ENCODE measurements at places on chromosomes 1 and 21. TPM values are rescaled to one million over a fixed set of nuclear protein-coding genes. Genes with fewer than 3 reads are reported as not detected.

The NBPF10 gene
- 2.0 TPM for polyA plus RNA-seq

DNA sequence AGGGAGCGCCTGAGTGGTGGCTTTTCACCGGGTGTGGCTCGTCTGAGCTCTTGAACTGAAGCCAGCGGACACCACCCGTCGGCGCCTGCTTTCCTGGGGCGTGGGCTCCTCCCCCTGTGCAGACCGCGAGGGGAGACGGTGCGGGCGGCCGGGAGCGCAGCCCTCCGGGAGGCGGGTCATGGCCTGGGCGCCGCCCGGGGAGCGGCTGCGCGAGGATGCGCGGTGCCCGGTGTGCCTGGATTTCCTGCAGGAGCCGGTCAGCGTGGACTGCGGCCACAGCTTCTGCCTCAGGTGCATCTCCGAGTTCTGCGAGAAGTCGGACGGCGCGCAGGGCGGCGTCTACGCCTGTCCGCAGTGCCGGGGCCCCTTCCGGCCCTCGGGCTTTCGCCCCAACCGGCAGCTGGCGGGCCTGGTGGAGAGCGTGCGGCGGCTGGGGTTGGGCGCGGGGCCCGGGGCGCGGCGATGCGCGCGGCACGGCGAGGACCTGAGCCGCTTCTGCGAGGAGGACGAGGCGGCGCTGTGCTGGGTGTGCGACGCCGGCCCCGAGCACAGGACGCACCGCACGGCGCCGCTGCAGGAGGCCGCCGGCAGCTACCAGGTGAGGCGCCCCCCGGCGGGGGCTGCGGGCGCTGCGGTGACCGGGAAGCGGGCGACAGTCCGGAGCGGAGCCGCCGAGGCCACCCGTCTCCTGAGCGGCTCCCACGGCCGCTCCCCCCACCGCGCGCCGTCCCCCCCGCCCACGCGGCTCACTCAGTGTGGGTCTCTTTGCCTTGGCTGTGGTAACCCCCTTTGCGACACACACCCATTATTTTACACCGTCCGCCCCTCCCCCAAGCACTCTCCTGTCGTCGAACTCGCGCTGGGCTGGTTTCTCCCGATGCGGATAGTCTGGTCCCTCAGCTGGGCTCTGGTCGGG is at the start of gene TRIM58:
TRIM58 (plus strand) TSS at position 119 of the 916 bp plus-strand sequence; CDS start at position 179, 60 bp downstream.
- no peak for DNase-seq

The SAMSN1 gene
- polyA plus RNA-seq = 2.6 TPM

GRCh38 chr1:100834777-100835660 is 59.6 kb downstream of the EXTL2 start:
- no peak for DNase-seq

- DNase-seq = no peak
Measured at GRCh38 chr1:77370583-77371306, 88.9 kb downstream of the AK5 start.

Data from right lung (tissue), 10 donors.